EH (cell line): ENCODE measurements at places on chromosomes 11 and 22.

GRCh38 chr11:100851147-100851546, 164.1 kb downstream of the ARHGAP42 start:
- DNase-seq = peak; percentile 44

GRCh38 chr11:14768526-14769188, 123.4 kb downstream of the CYP2R1 start:
- DNase-seq = no peak

DNA sequence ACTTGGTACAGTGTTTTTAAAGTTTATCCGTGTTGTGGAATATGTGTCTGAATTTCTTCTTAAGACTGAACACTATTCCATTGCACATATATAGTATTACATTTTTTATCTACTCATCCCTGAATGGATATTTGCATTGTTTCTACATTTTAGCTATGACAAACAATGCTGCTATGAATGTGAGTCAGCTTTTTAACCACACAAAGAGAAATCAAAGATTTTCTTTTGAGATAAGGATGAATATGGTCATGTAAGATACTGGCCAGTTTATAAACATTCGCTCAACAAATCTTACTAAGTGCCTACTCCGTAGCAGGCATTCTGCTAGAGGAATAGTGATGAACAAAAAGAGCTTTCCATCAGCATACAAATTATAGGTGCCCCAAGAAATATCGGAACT, 16.5 kb upstream of the OR9G4 start:
- DNase-seq = no peak

DNA sequence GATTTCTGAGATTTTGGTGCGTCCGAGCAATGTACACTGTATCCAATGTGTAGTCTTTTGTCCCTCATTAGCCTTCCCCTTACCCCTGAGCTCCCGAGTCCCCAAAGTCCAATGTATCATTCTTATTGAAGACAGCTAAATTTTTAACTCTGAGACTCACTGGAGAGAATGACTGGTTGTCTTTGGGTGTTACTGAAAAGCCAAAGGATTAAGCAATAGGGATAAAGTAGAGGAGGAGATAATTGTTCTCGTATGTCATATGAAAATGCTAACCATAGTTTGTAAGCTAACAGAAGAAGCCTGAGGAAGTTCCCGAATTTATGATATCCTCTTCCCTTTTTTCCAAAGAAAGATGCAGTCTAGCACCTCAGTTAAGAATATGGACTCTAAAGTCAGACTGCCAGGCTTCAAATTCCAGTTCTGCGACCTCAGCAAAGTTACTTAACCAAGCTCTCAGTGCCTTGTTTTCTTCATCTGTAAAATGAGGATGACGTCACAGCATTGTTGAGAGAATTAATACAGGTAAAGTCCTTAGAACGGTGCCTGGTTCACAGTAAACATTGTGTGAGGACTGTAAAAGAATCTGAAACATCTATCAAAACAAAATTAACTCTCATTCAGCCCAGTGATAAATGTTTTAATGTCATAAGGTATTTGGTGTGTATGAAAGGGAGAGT, 1.6 kb upstream of the MSANTD2 start:
- peak; percentile 50 for DNase-seq

GRCh38 chr11:1879342-1879940, 12.3 kb downstream of the PRR33 start:
- no peak for DNase-seq

DNA sequence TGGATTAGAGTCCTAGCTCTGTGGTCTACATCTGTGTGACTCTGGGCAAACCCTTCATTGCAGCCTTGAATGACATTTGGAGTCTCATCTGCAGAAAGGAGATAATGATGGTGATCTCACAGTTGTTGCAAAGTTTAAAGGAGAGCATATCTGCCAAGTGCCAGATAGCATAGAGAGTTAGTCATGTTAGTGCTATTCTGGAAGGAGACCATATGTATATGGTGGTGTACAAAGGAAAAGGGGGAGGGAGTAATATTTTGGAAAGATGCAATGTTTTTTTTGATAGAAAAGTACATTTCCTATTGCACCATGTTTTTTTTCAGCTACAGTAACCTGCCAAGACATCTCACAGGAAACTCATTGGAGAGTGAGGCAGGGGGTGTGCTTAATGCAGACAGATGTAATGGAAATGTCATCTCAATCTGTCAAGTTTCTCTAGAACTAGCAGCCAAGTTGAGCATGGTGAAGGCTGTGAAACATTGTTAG, 92.1 kb upstream of the NARS2 start:
- peak; percentile 83 for DNase-seq

GRCh38 chr11:112016765-112017376, 8.3 kb upstream of the DLAT start:
- DNase-seq = peak; percentile 55

DNA sequence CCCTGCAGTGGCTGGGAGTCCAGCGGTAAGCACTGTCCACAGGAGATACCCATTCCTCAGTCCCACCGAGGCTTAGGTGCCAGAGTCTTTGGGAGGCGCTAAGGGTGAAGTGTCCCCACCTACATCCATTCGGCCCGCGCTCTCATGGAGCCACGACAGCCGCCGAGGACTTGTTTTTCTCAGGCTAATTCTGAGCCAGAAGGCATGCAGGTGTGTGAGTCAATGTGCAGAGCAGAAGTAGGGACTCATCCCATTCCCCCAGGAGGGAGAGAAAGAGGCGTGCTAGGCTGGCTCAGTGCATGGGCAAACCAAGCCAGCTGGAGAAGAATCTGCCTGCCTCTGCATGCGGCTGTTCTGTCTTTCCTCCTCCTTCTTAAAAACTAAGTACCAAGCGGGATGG, 46.6 kb downstream of the KCNC1 start:
- DNase-seq = no peak

DNA sequence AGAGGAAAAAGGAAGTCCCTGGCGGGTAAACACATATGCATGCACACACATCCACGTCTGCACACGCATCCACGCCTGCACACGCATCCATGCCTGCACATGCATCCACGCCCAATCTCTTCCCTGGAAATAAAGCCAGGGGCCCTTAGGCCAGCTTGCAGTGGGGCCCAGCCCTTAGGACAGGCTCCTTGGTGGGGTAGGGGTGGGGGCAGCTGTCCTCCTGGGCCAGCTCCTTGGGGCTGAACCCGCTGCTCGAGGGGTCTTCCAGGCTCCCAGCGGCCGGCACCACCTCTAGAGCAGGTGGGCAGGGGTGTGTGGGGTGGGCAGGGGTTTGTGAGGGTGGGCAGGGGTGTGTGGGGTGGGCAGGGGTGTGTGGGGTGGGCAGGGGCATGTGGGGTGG, 1.9 kb downstream of the C11orf21 start:
- no peak for DNase-seq

GRCh38 chr11:47376525-47377371, 1.6 kb downstream of the SPI1 start:
- DNase-seq = no peak

GRCh38 chr11:116607027-116607426, 165.8 kb downstream of the BUD13 start:
- DNase-seq = no peak
